NCI-H446 treated with DMSO at 0.1 percent for 48 hours (cell line): ENCODE measurements at places on chromosomes 12 and 14.

- no peak for DNase-seq
Measured at GRCh38 chr14:53545217-53545616, 392.1 kb upstream of the DDHD1 start.

- DNase-seq: peak; percentile 77
Measured at GRCh38 chr14:31939934-31940333, 137.2 kb upstream of the ARHGAP5 start.

DNA sequence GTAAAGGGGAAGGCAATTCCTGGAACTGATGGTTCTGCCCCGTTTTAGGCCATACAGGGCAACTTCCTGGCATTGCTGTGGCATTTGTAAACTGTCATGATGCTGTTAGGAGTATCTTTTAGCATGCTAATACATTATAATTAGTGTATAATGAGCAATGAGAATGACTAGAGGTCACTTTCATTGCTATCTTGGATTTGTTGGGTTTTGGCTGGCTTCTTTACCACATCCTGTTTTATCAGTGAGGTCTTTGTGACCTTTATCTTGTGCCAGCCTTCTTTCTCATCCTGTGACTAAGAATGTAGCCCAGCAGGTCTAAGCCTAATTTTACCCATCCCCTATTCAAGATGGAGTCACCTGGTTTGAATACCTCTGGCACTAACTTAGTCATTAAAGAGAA lies 51.2 kb downstream of the TESPA1 start:
- DNase-seq: no peak

DNA sequence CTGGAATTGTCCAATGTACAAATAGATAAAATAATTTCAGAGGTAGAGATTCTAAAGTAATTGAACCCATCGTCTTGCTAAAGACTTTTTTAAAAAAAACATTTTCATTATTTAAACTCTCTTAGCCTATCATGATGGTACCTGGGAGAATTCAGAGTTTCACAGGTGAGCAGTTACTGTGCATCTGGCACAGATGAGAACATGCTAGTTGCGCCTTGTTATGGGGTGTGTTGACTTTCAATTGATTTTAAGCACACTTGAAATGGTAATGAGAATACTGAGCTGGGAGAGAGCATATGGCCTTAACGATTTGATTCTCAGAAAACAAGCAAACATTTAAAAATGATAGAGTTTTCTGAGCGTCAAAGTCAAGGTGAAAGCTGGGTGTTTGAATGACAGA lies 66.6 kb downstream of the FLRT2 start:
- DNase-seq: no peak

- no peak for DNase-seq
Measured at GRCh38 chr14:36362648-36363047, 42.2 kb upstream of the MBIP start.

DNA sequence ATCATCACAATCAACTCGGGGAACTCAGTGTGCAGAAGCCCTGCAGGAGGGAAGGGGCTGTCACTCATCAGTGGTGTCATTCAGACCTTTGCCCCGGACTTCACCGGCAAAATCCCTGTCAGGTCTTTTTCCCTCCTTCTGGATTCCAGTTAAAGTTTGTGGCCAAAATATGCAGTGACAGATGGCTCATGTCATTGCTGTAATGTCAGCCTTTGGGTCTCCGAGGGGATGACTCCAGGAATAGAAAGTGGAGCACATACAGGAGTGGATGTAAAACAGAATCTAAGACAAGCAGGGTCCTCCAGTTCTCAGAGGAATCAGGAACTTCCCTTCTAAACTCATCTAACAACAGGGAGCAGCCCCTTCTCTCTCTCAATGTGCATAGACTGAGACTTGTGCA lies 130.3 kb upstream of the RASSF8 start:
- DNase-seq: no peak

GRCh38 chr14:77242752-77243151 lies 28.3 kb downstream of the NGB start:
- no peak for DNase-seq
